Heart right ventricle (tissue), 16 donors: ENCODE measurements at places on chromosomes 11 and 22. TPM values are rescaled to one million over a fixed set of nuclear protein-coding genes. Genes with fewer than 3 reads are reported as not detected.

DNA sequence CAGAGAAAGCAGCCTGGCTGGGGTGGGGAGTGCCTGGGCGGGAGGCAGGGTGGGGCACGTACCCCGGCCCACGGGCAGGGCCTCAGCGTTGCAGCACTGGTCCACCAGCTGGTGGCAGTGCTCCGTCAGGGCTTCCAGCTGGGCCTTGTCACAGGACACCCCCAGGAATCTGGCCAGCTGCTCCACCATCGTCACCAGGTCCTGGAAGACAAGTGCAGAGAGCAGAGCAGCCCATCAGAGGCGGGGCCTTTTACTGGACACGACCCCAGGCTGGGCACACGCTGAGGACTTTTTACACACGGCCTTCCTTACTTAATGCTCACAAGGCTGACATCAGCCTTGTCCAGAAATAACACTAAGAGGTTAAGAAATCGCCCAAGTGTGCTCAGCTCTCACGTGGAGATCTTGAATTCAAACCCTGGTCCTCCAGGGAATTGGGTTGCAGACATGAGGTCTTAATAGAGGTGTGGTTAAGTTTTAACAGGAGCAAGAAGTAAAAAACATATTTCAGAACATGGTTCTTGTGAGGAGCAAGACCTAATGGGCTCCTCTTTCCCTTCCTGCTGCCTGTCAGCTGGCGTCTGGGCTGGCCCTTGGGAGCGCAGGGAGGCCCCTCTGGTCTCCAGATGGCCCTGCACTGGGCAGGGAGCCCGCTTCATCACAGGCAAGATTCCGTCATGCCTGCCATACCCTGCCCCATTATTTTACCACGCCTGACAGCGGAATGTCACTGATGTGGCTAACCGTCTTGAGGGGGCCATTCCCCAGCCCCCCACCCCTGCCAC, 17.1 kb upstream of the EFCAB6 start:
- H3K27me3 ChIP-seq: no peaks in the 10 kb centered on the region
- peaks cover 23% of the 10 kb centered on the region for H3K4me1 ChIP-seq

GRCh38 chr11:96254087-96254486, 88.9 kb downstream of the MAML2 start:
- peak overlapping the region; percentile 47 for H3K27ac ChIP-seq
- peaks cover 67% of the 10 kb centered on the region for H3K4me1 ChIP-seq
- DNase-seq: peak; percentile 80
- no peaks in the 10 kb centered on the region for H3K36me3 ChIP-seq
- no peak overlapping the region for H3K4me3 ChIP-seq

Gene CD248
- polyA plus RNA-seq: 8.6 TPM

DNA sequence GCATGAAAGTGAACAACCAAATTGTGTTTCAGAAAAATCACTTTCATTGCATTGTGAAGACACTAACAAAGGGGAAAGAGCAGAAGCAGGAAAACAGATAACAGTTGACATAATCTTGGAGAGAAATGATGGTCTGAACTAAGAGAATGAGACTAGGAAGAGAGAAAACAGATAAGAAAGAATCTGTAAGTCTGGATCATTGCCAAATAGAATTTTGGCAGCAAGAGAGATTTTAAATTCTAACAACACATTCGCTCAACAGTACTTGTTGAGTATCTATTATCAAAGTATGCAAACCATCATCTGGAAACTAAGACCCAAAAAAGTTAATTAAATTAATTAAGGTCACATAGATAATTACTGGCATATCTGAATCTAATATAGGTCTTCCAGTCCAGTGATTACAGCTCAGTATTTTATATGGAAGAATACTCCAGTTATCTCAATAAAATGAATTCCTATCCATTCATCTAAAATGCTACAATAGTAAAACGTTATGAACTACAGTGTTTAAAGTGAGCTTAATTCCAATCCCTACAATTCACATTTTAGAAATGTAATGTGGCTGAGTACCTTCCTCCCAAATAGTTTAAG, 166.7 kb upstream of the FAT3 start:
- no peak for DNase-seq
- H3K27me3 ChIP-seq: no peaks in the 10 kb centered on the region
- H3K4me3 ChIP-seq: no peak overlapping the region
- H3K36me3 ChIP-seq: no peaks in the 10 kb centered on the region

Gene OR2D2
- polyA plus RNA-seq: not detected
